ENCODE measurements at places on chromosomes 5 and 9.

DNA sequence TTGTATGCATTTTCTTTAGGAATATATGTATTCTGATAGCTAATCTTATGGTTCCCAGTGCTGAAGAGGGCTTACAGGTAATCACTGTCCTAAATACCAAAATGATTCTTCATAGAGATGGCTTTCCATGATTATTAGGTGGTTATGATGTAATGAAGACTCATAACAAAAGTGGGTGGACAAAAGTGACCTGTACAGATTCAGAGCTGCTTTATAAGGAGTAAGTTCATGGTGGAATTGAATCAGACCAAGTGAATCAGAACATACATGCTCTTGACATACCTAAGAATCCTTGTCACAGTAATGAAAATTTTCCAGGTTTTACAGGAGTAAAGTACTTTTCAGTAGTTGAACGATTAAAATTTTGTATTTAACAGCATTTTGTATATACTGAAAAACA is 105.6 kb downstream of the NIPBL start:
- no peak for DNase-seq

DNA sequence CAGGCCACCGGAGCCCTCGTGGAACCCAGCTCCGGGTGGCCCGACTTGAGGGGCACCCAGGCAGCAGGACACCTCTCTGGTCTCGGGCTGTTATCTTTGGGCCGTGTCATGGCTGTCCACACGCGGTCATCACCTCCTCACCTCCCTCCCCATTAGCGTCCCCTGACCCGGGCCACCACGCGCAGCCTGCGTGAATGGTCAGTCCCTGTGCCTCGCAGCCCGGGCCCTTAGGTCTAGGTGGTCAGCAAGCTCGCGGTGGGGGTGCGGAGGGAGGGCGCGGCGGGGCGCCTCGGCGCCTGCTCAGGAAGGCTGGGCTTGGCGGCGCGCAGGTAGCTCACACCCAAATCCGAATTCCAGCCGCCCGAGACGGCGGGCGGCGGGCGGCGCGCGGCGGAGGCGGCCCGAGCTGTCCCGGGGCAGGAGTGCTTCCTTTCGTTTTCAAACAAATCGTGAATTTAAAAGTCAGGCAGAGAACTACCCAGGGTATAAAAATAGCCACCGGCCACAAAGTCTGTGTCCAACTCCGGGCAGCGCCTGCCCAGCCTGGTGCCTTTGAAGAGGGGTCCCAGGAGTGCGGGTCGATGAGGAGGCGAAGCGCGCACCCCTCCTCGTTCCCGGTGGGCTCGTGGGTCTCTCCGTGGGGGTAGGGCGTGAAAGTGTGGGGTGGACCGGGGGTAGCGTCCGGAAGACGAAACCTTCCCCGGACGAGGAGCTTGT is 1.0 kb upstream of the RXRA start:
- DNase-seq = peak; percentile 59

DNA sequence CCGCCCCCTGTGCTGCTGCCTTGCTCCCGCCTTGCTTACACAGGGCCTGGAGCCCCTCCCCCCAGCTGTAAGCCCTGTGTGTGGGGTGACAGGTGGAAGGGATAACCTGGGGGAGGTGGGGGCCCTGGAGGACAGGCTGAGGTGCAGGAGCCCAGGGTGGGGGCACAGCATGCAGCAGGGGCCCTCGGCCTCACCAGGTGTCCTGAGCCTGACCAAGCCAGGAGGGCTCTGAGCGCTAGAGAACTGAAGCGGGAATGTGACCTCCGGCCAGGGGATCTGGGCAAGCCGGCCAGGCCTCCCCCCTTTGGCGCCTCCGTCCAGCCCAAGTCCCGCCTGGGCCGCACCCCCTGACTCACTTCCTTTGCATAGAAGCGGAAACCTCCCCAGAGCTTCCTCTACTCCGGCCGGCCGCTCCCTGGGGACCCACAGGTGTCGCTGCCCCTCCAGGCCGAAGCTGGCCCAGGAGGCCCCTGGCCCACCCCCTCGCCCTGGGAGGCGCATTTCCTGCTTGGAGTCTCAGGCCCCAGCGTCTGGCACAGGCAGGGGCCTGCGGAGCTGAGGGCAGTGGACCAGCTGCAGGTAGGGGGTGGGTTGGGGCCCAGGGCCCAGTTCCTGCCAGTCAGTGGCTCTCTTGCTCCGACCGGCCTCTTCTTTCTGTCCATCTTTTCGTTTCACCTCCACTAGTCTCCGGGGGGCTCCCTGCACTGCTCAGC is at the start of gene TOR4A:
TOR4A (plus strand) TSS at position 398 of the 713 bp plus-strand sequence. CDS start 964 bp downstream, outside the sequence.
- peak; percentile 82 for DNase-seq

DNA sequence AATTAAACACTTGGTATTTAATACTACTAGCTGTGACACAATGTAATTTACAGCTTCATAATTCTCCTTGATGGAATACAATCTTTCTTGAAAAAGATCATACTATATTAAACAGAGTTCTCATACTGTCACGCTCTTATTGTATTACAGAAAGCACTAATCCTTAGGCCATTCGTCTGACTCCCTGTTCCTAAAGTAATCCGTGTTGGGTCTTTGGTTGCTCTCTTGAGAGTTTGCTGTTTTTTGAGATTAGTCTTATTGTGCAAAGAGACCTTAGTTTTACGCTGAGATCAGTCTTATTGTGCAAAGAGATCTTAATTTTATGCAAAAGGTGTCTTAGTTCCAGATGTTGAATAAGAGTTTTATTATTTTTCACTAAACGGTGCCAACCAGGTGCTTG is 190.6 kb downstream of the ISL1 start:
- DNase-seq = no peak

DNA sequence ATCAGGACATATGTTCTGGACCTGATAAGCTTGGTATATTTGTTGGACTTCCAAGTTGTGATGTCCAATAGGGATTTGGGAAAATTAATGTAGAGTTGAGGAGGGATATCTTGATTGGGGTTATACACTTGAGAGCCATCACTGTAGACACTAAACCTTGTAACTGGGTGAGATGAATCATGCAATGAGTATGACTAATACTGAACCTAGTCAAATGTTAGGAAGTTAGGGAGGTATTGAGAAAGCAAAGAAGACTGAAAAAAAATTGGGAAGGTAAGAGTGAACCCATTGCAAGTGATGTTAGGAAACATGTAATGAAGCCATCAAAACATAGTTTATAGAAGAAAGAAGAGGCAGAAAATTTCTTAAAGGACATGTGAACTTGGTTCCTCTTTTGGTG is 668.4 kb upstream of the CDH9 start:
- DNase-seq = no peak

GRCh38 chr9:89488131-89488530 is 9.8 kb downstream of the SEMA4D start:
- no peak for DNase-seq

- DNase-seq = no peak
These were observed 7.9 kb downstream of the TMEM167A start for GRCh38 chr5:83069096-83069799.

- DNase-seq = no peak
These were observed 72.3 kb upstream of the PRLR start for GRCh38 chr5:35302544-35302943.

- DNase-seq = no peak
These were observed 35.7 kb downstream of the AK8 start for GRCh38 chr9:132842124-132843044.

GRCh38 chr9:136273244-136273865 is 27.7 kb upstream of the QSOX2 start:
- no peak for DNase-seq

DNA sequence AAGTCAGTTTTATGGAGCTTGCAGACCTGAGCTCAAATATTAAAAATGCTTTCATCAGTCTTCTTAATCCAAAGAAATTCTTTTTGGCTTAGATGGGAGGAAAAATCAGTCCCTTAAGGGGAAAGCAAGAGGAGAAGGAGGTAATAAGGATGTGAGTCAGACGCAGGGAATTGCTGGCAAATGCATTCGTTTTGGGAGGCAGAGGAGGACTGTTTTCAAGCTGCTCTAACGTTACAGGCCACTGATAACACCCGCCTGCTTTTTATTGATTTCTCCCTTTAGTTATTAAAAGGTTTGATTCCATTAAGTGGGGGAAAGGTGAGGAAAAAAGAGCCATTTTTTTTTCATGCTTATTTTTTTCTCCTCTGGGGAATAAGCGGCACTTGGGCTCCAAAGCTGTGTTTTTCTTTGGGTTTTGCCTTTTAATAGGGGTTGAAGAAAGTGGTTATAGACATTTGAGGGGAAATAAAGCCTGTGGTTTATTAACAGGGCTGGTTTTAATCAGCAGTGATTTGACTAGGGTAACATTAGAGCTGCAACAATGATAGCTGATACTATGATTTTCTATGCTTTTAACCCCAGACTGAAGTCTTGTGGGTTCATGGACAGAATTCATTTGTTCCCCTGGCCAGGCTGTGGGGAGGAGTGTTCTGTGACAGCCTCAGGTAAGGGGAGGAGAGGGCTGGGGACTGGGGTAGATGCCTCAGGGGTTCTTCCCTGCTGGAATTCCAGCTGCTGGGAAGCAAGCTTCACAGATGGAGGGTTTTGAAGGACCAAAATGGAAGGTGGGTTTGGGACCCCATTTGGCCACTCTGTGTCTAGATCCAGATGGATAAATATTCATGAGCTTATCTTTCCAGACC is 225.2 kb downstream of the GAS1 start:
- DNase-seq = no peak

Data from SW480 (cell line).